Suprapubic skin (tissue), 4 donors: ENCODE measurements at places on chromosomes 6 and 20. TPM values are rescaled to one million over a fixed set of nuclear protein-coding genes. Genes with fewer than 3 reads are reported as not detected.

- no peak for DNase-seq
Measured at GRCh38 chr6:125363824-125364165, 62.0 kb upstream of the HDDC2 start.

DNA sequence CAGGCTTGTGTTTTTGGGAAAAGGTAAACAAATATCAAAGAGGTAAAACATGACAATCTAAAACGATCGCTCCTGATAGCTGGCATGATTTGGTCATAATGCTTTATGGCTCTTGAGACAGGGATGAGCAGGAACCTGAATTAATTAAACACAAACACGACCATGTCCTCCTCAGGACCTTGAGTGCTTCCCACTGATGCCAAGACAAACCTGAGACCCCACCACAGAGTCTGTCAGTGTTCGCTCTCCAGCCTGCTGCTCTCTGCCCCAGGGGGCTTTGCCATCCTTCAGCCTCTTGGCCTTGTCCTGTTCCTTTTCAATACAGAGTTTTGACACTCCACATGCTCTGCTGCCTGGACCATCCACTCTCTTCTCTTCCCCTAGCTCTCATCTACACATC lies 119.4 kb downstream of the MAN1A1 start:
- no peak for DNase-seq

The TRIM40 gene
- not detected for total RNA-seq

The PPIL6 gene
- 7.9 TPM for total RNA-seq
